HEK293T (cell line): ENCODE measurements at places on chromosomes 3 and 15.

- DNase-seq: no peak
Observed at GRCh38 chr15:98778263-98778959, 130.1 kb downstream of the IGF1R start.

DNA sequence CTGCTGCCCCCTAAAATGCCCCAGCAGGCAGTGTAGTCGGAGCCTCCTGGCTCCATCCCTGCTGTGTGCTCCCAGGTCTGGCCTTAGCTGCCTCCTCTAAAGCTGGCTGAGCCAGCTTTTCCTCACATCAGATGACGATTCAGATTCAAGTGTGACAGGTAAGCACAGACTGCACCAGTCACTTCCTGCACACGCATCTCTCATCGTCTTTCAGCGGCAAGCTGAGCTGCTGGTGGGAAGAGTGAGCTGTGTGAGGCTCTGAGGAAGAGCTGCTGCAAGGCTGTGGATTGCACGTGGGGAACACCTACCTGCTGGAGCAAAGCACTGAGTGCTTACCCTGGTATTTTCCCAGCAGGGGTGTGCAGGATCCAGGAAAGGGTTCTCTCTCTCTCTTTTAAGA, 88.4 kb upstream of the RPL32 start:
- DNase-seq: no peak

GRCh38 chr3:99505200-99505599, 133.2 kb upstream of the COL8A1 start:
- no peak for DNase-seq

DNA sequence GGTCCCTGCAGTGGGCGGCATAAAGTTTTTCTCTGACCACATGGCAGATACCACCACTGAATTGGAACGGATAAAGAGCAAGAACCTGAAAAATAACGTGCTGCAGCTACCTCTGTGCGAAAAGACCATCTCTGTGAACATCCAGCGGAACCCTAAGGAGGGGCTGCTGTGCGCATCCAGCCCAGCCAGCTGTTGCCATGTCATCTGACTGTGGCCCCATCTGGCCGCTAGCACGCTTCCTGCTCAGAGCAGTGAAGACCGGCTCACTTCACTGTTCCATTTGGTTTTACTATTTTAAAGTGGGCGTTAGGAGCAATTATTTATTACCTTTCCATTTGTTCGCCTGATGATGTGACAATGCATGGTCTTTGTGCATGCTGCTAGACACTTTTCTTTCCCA, 62.0 kb downstream of the SNRK start:
- no peak for DNase-seq

DNA sequence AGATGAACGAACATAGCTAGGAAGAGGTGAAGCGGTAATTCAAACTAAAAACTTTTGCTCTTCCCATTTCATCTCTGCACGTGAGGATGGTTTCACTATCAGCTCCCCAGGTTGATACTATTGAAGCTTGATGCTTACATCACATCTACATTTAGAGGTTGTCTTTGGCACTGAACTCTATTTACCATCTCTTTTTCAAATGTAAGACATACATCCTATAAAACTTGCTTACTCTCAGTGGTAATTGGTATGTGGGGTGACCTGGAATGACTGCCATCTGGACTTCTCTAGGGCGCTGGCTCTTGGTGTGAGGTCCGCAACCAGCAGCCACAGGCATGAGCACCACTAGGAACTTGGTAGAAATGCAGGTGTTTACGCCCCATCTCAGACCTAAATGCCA, 118.1 kb downstream of the AKAP13 start:
- DNase-seq: no peak

DNA sequence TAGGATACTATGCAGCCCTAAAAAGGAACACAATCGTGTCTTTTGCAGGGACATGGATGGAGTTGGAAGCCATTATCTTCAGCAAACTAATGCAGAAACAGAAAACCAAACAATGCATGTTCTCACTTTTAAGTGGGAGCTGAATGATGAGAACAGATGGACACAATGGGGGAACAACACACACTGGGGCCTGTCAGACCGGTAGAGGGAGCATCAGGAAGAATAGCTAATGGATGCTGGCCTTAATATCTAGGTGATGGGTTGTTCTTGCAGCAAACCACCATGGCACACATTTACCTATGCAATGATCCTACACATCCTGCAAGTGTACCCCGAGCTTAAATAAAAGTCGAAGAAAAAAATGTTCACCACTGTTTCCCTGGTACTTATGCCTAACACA, 17.5 kb downstream of the SENP7 start:
- DNase-seq: no peak

GRCh38 chr3:136196064-136196400, at the start of gene MSL2:
Gene MSL2, minus strand, starts transcription at chr3:136196335. Its CDS starts 1,222 bp downstream, at chr3:136195113.
- DNase-seq: no peak

- no peak for DNase-seq
Observed at GRCh38 chr3:12948891-12949711, 107.7 kb upstream of the RPL32 start.

- DNase-seq: no peak
Observed at GRCh38 chr3:52805270-52806039, 10.9 kb downstream of the ITIH3 start.

DNA sequence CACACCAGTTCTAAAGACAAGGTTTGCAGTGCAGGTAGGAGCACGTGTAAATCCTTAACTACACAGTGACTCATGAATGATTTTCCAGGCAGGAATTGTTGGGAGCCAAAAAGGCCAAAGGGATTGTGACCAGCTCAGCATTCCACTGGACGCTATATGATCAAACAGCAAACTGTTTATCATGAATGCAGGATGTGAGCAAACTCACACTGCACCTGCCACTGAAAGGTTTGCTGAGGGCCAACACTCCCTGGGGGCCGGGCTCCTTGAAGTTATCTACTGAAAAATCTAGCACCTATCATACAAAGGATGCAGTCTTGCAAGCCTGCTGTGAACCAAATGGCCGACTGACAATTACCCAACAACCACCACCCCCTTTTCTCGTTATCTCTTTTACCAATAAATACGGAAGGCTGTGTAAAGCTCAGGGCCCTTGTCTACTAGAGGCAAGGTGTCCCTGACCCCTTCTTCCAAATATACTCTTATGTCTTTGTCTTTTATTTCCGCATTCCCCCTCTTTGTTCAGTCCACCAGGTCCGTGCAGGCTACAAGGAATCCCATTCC, 11.5 kb upstream of the DNASE1L3 start:
- no peak for DNase-seq

GRCh38 chr15:35657679-35658311, 111.8 kb upstream of the DPH6 start:
- no peak for DNase-seq

- DNase-seq: no peak
Observed at GRCh38 chr3:166444756-166445155, 607.5 kb upstream of the BCHE start.

- DNase-seq: no peak
Observed at GRCh38 chr15:39114690-39115378, 466.0 kb upstream of the THBS1 start.

GRCh38 chr3:12644331-12644937, 19.5 kb downstream of the RAF1 start:
- no peak for DNase-seq

- no peak for DNase-seq
Observed at GRCh38 chr15:63803106-63803886, 30.5 kb downstream of the HERC1 start.

- no peak for DNase-seq
Observed at GRCh38 chr3:61637088-61638051, 76.0 kb downstream of the PTPRG start.

GRCh38 chr15:66922608-66923007, 142.8 kb upstream of the SMAD3 start:
- DNase-seq: no peak

DNA sequence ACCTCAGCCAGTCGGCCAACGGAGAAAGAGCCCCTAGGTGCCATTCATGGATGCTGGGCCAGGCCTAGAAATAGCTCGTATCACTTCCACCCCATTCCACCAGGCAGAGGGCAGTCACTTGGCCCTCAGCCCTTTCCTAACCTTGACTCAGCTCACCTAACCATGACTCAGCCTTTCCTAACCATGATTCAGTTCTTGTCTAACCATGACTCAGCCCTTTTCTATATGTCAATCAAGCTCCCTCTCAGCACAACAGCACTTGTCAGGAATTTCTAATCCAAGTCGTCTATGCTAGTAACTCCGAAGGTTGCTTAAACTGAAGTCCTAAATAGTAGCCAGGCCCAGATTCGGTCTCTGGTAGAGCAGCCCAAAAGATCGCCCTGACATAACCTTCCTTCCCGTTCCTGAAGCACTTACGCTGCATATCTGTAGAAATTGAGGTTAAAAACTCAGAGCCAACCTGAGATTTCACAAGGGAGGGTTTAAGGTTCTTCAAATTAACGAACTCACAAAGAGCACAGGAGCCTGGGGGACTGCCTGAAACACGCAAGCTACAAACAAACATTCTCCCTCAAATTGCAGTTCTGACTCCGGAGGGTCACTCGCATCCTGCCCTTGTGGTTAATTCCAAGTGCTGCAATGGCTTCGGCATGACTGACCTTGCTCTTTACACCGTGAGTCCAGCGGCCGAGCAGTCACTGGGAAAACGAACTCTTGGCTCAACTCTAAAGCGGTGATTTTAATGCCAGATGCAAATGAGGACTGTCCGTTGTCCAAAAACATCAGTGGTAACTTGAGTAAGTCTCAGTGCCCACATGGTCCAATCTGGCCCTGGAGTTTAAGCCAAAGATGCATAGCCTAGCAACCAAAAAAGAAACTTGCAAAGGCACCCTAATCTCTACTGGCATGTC, 99.9 kb downstream of the ADAMTS17 start:
- no peak for DNase-seq

DNA sequence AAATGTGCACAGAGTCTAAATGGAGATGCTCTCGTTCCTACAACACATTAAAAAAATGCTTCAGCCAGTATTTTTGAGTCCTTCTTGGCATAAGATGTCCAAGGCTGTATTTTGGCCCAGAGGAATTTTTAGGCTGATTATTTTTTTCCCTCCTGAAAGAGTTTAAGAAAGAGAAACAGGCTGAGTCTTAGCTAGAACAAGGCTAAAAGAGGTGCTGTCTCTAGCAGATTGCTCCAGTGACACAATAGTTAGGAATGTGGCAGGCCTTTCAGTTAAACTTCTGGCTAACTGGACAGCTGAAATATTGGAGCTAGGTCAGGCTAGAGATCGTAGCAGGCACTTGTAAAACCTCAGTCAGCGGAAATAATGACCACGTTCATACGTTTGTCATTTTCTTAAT, 271.4 kb upstream of the RARB start:
- DNase-seq: no peak

DNA sequence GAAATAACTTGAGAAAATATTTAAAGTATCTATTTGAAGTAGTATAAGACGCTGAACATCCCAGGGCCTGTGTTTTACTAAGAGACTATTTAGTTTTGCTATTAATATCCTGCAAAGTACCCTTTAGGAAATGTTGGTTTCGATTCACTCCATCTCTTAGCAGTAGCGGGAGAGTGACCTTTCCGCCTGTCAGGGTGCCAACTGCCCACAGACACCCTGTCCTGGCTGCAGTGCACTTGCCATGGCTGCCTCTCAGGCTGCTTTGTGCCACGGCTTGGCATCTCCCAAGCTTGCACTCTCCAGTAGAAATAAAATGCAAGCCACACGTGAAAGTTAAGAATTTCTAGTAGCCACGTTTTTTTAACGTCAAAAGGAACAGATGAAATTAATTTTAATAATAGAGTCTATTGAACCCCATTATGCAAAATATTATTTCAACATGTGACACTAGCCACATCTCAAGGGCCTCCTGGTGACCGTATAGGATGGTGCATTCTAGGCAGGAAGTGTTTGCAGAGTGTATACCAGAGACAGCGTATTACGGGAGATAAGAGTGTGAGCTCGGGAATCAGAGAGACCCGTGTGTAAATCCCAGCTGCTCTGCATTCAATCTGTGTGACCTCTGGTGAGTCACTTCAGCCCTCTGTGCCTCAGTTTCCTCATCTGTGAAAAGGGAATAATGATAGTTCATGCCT, 19.8 kb downstream of the ADAMTS9 start:
- no peak for DNase-seq

GRCh38 chr15:96307856-96308394, 22.6 kb upstream of the NR2F2 start:
- no peak for DNase-seq

DNA sequence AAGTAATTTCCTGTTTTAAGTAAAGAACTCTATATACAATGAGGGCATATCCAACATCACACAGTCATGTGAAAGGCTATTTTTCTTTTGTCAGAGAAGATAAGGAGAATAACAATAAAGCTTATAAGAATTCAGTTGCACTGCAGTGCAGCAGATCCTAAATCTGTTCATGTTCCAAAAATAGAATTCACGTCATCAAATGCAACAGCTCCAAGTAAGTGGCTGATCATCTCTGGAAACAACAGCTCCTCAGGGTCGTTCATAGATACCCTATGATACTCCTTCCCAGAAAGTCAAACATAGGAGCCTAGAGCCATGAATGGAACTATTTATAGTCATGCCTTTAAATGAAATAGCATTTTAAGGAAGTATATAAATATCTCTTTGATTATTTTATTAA, 100.2 kb downstream of the FMN1 start:
- no peak for DNase-seq

DNA sequence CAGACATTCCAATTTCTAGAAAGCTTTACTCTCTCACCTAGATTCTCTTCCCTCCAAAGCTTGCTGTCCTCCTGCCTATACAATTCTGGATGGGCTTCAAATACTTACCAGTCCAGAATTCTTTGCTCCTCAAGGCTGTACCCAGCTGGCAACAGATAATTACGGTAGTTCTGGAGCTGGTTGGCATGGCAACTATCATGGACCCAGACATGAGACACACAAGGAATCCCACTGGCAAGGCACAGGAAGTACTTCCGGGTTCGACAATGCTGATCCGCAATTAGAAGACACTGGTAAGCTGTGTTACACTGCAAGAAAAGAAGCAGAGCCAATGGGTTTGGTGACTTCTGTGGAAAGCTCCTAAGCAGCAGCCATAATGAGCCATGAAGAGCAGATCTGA, 37.9 kb downstream of the TUBGCP4 start:
- no peak for DNase-seq

DNA sequence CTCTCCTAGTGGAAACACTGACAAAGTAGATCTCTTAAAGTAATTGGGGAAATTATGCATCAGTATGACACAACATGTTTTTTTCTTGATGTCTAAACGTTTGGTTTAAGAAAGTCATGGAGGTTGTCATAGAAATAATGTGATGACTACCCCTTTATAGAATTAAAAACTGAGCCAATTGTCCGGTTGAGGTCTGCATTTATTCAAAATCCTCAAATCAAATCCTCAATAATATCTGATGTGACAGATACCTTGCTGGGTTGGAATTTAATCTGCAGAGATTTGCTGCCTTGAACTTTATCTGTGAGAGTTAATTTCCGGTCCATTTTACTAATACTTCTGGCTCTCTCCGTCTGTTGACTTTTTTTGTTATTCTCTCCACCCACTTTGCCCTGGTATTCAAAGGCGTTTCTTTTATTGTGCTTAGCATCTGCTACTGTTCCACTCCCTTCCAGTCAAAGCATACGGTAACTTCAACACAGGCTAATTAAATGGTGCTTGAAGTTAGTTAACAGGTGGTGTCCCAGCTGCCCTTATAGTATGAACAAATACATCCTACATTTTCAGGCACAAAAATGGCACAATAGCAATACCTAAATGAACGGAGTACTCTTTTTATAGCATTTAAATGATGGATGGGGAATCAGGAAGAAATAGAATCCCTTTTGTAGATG, 628.3 kb downstream of the ROBO1 start:
- DNase-seq: no peak
